ENCODE measurements at places on chromosomes 5 and 9.

DNA sequence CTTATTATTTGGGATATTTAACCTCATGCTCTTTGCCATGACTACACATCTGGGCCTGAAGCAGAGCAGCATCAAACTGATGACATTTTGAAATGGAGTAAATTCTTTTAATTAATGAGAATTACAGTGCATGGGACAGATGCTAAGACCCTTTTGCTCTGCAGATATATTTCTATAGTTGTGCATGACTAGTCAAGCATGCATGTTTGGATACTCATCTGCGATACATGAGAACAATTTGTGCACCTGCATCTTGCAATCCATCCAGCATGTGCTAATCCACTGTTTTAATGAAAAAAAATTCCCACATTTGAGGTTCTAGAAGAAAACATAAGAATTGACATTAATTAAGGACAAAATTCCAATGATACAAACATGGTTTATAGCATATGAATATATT lies 1047.6 kb upstream of the ACO1 start:
- DNase-seq, result no peak

DNA sequence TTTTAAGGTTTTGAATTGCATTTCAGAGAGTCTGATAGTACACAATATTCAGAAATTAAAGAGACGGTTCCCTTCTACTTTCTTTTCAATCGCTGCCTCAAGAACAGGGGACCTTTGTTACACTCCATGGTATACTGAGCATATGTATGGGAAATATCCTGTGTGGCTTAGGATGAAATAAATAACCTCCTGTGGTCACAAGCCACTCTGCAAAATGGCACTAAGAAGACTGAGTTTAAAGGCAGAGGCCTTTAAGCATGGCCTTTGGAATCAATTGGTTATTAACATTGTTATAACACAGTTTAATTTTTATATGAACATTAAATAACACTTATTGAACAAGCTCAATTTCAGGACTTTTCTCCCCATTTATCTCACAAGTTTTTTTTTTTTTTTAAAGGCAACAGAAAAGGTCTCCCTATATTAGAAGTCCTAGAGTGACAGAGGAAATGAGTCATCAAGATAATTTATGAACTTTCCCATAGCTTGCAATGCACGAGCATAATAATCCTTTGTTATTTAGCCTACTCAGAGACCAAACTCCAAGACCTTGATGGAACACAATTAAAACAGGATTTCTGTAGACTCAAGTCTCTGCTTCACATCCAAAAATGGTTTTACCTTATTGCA lies 341.9 kb downstream of the TMEM167A start:
- no peak for DNase-seq

GRCh38 chr5:120108586-120109248 lies 355.4 kb upstream of the PRR16 start:
- DNase-seq, result no peak

- no peak for DNase-seq
These were observed 11.8 kb upstream of the TMC1 start for GRCh38 chr9:72509635-72510034.

- no peak for DNase-seq
These were observed 38.0 kb downstream of the ABITRAM start for GRCh38 chr9:108972186-108972585.

GRCh38 chr9:137156567-137157375 lies 13.1 kb downstream of the LRRC26 start:
- DNase-seq, result peak; percentile 37

DNA sequence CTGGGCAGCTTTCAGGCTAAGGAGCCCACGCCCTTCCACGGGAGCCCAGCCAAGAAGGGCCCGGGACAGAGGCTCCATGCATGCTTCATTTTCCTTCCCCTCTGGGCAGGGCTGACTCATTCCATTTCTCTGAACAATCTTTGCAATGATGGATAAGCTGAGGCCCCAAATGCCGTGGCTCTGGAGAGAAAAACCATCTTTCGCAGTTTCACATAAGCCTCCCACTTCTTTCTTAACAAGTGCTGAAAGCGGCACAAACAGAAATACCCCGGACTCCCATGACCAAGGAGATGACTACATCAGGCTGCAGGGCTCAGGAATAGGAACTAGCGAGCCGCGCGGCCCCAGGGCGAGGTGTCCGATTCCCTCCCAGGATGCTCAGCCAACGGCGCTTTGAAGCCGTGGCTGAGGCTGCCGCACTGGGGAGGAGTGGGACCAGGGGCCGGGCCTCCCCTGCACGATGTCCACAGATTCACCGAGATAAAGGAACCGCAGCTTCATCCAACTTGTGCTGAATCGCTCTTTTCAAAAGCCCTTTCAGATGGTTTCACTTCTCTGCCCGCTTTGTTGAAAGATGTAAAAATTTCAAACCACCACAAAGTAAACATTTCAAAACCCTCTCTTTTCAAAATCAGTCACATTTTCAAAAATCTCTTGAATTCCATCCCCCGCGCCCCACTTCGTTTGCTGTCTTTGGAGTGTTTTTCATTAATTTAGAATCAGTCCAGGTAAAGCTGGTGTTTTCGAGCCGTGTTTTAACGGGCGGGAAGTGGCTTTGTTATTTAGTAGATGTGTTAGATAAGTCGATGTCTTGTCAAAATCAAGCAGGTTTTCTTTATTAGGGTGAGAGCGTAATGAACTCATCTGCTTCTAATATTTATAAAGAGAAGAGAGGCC lies 96.5 kb upstream of the LMX1B start:
- no peak for DNase-seq

- no peak for DNase-seq
These were observed 1028.5 kb upstream of the CDH9 start for GRCh38 chr5:28066856-28067255.

DNA sequence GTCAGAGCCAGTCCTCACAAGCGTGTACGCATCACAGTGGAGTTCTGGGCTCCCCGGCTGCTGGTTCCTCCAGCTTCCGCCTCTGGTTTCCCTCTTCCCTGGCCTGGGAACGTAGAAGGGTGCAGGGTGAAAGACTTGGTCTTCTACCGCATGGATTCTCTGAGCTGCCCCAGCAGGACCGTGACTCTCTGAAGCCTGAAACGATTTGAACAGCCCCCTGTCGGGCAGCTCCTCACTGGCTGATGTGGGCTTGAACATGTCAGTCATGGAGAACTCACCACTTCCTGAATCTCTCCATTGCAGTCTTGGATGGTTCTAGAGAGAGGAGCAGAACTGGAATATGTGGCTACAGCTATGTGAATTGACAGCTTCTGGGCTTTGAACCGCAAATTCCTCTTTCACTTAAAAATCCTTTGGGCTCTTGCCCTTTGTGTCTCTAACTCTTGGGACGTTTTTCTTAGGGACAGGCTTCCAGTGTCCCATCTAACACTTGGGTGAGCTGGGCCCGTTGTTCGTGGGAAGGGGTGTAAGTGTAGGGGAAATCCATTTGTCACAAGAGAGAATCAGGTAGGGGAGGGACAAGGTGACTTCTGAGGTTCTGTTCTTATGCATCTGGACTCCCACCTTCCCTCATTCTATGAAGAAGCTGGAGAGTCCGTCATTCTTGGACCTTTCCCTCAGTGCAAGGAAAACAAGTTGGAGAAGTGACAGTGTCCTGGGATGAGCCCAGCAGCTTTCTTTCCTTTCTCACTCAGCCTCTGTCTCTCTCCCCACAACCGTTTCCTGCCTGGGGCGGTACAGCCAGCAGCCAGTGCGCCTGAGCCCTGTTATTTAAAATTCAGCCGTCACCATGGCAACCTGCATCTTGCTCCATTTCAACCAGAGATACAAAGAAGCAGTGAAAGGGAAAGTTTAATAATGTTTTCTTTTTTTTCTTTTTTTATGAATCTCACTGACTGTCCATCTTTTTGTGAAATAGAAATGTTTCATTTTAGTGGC lies 84.7 kb downstream of the PTTG1 start:
- no peak for DNase-seq

DNA sequence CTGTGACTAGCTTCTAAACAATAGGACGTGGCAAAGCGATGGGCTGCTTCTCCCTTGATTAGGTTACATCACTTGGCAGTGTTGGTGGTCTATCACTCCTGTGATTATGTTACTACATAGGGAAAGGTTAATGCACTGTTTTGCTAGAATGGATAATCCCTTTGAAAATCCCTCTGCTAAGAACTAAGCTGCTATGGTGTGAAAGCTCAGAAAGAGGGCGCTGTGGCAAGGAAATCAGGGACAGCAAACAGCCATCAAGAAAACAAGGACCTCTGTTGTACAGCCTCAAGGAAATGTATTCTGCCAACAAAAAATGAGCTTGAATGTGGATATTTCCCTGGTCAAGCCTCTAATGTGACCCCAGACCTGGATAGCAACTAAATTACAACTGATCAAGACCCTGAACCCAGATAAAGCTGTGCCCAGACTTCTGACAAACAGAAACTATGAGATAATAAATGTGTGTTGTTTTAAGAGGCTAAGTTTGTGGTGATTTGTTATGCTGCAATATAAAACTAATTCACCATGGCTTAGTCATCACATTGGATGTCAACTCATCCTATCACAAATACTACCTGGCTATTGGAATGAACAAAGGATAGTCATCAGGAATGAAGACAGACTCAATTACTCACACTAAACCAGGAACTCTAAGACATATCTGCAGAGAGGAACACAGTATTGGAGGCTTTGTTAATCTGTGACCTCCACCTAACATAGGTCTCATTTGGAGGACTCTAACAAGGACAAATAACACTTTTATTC lies 1215.9 kb downstream of the EFNA5 start:
- DNase-seq, result no peak

GRCh38 chr9:76510446-76510845 lies 51.5 kb downstream of the GCNT1 start:
- no peak for DNase-seq

GRCh38 chr5:147234239-147234824 lies 494 bp upstream of the STK32A start:
- DNase-seq, result no peak

DNA sequence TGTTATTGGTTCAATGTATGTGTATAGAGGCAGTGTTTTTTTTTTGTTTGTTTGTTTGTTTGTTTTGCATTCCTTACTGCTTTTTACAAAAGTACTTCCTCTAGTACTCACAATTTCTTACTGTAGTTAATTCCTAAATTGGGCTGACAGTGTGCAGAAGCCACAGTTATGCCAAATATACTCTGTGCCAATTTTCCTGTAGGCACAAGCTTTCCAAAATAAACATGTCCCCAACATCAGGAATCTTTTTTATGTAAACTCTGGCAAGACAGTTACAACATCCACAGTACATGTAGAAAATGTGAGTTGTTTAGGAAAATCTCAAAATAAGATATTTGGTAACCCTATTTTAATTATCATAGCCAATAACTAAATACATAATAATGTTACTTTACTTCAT lies 161.6 kb upstream of the TSLP start:
- no peak for DNase-seq

- no peak for DNase-seq
These were observed 245.4 kb upstream of the NREP start for GRCh38 chr5:112002376-112002775.

DNA sequence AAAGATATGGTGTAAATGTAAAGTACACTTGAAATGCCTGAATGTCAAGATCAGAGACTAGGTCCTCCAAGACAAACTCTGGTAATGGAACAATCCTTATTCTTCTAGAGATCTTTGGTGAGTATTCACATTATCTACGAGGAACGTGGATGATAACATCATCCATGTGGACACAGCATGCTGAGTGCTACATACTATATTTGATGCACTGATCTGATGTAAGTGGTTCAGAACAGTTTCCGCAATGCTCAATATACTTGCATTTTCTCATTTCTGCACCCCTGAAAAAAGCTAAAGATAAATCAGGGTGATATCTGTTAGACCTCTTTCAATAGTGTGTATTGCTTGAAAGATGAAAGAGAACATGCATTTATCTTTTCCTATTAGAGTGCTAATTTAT lies 226.8 kb downstream of the EFNA5 start:
- no peak for DNase-seq

GRCh38 chr9:103552712-103553111 lies 541.4 kb upstream of the SMC2 start:
- no peak for DNase-seq

DNA sequence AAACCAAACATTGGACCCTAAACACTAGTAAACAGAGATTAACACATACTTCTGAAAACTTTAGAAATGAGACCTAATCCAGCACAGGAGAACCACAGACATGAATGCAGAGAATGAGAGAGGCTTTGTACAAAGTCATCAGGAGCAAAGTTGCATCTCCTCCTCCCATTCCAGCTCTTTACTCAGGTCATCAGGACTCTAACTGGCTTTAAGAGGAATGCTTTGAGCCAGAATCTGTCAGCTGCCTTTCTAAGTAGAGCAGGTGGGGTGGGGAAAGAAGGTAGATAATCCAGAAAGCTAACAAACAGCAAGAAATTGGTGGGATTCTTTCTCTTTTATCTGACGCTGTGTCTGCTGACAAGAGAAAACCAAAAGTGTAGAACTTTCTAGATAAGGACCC lies 582.7 kb upstream of the DMAC1 start:
- no peak for DNase-seq

DNA sequence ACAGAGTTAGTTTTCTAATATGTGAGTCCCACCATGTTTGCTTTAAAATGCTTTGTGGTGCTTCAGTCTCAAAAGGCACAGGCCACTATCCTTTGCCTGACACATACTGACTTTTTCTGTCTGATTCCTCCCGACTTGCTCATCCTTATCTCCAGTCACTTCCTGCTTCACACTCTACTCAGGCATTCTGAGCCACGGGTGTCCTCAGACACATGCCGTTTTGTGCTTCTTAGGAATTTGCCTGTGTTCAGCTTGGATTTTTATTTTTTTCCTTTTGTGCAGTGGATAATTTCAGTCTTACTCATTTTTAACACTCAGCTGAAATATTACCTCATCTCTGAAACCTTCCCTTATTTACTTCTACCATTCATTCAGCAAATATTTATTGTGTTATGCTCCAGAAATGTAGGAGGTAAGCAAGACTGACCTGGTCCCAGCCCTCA lies 54.1 kb downstream of the MAN2A1 start:
- DNase-seq, result no peak

DNA sequence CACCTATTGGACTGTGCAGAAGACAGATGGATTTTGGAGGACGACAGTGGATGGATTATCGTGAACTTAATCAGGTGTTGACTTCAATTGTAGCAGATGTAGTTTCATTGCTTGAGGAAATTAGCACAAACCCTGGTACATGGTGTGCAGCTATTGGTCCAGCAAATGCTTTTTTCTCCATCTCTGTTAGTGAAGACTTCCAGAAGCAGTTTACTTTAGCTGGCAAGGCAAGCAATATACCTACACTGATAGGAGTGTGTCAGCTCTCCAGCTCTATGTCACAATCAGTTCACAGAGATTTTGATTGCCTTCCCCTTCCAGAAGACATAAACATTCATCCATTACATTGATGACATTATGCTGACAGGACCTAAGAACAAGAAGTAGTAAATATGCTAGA lies 35.7 kb upstream of the ROR2 start:
- DNase-seq, result no peak

- DNase-seq, result no peak
These were observed 196.2 kb upstream of the CLINT1 start for GRCh38 chr5:158055111-158055501.

DNA sequence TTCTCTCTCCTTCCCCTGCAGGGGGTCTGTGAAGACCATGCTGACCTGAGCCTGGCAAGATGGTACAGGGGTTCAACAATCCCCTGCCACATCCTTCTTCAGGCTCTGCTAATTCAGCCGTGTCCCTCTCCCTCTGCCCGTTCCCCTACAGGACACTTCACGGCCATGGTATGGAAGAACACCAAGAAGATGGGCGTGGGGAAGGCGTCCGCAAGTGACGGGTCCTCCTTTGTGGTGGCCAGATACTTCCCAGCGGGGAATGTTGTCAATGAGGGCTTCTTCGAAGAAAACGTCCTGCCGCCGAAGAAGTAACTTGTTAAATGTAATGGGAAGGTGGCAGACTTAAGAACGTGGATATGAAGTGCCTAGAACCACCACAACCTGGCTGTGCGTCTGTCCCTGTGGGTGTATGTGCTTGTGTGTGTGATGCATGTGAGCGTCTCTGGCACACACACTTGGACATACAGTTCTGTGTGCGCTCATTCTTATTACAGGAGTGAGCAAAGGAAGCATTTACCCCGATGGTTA lies 6.9 kb upstream of the CCIN start:
- DNase-seq, result no peak
